ENCODE measurements at places on chromosomes 4 and X.

- DNase-seq: no peak
Observed at GRCh38 chrX:15299941-15300851, 15.2 kb downstream of the ASB11 start.

DNA sequence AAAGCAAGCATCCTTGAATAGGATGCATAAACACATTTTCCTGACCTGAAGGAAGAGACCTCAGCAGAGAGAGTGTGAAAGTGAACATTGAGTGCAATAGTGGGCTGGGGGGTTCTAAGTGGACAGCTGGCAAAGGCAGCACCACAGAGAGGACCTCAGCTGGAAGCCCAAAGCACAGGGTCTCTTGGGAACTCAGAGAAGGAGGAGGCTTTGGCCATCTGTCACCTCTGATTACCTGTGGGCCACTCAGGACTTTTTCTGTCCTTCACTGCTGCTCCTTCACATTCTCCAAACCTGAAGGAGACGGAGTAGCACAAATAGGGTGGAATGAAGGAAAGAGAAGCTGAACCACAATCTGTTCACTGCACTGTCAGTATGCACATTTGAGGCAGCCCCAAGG is 37.9 kb upstream of the FAT4 start:
- no peak for DNase-seq

- no peak for DNase-seq
Observed at GRCh38 chr4:106034751-106035150, 139.5 kb downstream of the NPNT start.

DNA sequence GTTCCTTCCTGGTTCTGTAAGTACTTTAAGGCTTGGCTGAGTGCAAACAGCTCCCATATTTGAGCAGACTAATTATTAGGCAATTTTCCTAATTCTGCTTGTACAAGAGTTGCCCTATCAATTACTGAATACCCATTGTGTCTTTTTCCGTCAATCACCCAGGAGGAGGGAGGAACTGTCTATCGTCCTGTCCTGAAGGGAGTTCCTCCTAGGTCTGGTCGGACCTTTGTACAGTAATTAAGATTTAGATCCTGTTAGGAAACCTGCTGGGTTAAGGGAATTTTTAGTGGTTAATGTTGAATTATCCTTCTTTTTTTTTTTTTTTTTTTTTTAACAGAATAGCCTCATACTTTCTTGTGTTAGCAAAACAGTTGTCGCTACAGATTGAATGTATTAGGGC is 130.1 kb downstream of the KDM6A start:
- no peak for DNase-seq

GRCh38 chr4:53885668-53886067 is 178.7 kb downstream of the CHIC2 start:
- no peak for DNase-seq

DNA sequence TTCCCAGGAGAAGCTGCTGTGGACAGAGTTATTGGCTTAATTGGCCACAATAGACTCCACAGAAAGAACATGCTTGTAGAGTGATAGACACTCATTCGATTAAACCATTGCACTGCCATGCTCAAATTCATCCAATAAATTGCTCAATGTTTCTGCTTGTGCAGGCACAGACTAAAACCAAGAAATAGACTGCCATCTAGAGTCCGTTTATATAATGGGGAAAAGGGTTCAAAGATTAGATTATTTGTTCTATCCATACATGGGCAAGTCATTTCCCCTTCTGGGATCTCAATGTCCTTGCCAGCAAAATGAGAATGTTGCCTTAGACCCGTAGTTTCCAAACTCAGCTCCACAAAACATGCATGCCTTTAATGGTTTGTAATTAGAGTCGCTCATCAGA is 8.7 kb downstream of the SMIM10 start:
- no peak for DNase-seq

DNA sequence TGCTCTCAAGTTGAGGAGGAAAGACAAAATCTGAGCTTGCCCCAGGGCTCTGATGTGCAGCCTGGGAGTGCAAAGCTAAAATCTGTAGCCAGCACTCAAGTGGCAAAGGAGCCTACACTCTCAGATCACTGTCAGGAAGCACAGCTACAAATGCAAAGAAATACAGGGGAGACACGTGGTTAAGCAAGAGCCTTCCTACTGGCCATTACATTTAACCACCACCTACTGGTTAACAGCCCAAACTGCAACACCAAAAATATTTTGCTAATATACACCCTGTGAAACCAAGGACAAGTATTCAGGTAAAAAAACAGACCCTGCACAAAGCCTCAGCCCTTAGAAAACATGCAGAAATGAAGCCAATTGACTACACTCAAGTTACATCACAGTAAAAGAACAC is 170.4 kb upstream of the FGF16 start:
- no peak for DNase-seq

DNA sequence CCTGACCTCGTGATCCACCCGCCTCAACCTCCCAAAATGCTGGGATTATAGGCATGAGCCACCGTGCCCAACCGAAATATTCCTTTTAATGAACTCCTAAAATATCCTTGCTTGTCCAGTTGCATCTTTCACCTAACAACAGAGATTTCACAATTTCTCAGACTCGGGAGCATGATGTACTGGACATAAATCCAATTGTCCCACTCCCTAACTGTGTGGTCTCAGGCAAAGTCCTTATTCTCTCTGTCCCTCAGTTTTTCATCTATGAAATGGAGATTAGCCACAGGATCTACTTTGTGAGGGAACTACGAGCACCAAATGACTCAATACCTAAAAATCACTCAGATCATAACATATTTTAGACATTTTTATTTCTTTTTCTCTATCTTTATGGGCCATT is 9.3 kb downstream of the RAB40A start:
- DNase-seq: no peak

- no peak for DNase-seq
Observed at GRCh38 chrX:100673397-100673953, 29.5 kb downstream of the SRPX2 start.
